DMS153 (cell line): ENCODE measurements at places on chromosomes 2 and 18.

GRCh38 chr18:10736984-10737383 lies 211.2 kb downstream of the NAPG start:
- no peak for DNase-seq

- no peak for DNase-seq
These were observed 4.2 kb upstream of the EN1 start for GRCh38 chr2:118851650-118852049.

DNA sequence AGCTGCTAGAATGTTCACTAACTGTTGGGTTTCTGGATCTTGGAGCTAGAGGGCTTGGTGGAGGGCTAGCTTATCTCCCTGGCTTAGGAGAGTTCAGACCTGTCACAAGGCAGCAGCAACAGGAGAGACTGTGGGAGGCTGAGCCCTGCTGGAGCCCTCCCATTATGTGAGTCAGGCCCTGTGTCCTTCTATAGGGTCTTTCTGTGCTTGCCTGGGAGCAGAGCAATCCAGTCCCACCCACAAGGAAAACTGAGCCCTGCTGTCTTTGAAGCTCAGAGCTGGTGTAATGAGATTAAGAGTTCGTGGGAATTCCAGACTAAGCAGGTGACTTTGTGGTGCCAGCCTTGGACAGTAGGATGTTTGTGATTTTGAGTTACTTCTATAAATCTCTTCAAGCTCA lies 249.0 kb downstream of the TTC32 start:
- DNase-seq: no peak

DNA sequence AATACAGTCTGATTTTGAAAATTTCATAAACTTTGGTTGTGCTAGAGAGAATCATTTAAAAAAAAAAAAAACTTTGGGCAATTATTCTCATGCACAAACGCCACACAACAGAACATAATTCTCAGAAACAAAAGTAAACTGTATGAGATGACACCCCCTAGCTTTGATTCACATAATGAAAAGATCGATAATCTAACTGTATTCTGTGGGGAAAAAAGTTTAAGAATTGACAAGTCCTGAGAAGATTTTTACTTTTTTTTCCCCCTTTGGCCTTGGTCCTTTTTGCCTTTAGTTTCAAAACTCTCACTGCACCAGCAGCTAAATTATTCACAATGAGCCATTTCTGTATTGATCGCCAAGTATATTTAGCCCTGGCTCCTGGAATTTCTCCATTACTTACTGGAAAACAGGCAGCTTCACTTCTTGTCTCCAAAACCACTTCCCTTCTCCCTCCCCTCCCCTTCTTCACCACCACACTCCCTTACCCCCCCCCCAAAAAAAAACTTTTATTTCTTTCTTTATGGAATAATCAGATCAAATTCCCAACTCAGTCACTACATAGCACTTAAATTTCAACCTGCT lies 2.0 kb downstream of the IKZF2 start:
- DNase-seq: no peak

DNA sequence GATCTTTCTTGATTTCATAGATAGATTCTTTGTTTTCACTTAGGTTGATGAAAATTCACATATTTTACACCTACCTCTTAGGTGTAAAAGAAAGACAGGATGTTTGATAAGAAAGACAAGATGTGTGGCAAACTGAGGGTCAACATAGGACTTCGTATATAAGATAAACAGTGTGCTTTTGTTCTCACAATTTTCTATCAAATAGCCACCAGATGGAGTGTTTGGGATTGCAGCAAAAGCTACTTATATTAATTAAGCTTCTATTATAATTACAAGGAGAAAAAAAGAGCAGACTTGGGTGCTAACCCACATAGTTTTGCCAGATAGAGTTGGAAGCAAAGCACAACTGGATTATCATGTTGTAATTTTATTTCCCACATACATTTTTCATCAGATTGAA lies 232.9 kb downstream of the CDH7 start:
- no peak for DNase-seq

GRCh38 chr2:220646424-220646823 lies 925.7 kb downstream of the EPHA4 start:
- no peak for DNase-seq

- no peak for DNase-seq
These were observed 45.7 kb upstream of the RALBP1 start for GRCh38 chr18:9429662-9429993.

DNA sequence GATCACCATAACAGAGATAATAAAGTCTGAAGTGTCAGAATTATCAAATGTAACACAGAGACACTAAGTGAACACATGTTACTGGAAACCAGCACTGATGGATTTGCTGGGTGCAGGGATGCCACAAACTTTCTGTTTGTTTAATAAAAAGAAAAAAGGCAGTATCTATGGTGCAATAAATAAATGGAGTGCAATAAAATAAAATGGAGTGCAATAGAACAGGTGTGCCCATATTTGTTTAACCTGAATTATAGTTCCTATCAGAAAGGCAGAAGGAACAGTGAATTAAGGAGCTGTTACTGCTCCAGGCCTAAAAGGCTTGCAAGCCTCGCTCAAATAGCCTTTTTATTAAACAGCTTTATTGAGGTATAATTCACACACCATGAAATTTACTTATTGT lies 81.0 kb upstream of the KIDINS220 start:
- peak; percentile 61 for DNase-seq

DNA sequence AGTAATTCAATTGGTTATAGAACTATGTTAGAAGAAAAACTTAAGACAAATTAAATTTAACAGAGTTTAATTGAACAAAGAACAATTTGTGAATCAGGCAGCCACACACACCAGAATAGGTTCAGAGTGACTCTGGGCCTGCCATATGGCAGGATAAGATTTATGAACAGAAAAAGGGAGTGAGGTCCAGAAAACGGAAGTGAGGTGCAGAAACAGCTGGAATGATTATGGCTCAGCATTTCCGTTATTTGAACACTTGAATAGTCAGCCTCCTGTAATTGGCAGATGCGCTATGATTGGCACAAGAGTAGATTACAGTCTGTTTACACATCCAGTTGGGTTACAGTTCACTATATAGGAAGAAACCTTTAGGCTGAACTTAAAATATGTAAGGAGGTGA lies 99.0 kb downstream of the MBD2 start:
- no peak for DNase-seq

- DNase-seq: no peak
These were observed 127.8 kb downstream of the TRIM43 start for GRCh38 chr2:95719473-95720060.

- no peak for DNase-seq
These were observed 500 bp downstream of the LOXHD1 start for GRCh38 chr18:46656326-46657114.

DNA sequence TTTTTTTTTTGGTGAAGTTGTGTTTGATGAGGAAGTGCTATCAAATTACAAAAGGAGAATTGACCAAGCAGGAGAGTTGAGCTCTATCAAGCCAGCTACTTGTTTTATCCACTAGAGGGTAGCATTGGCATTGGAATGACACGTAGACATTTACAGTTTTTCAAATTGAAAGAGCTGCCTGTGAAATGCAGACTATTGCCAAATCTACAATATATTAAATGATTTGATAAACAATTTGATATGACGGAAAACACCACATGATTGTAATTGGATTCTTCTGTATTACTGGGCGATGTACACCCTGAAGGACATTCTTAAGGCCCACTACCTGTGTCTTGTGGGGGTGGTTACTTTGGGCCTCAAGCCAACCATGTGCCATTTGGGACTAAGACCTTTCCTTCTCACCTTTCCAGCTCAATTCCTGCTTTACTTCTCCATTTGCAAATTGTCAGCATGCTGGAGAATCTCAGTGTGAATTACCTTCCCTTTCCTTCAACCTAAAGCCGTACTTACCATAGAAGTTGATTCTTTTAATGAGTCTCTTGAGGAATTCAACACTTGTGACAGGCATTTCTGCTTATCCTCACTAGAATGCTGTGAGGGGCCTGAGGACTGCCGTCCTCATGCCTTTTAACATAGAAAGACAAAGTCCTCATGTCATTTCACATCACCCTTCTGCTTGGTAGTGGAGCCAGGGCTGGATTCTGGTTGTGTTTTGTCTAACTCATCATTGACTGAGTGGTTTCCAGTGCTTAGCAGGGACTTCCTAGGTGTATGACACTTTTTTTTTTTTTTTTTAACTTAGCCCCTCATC lies 134.8 kb upstream of the THUMPD2 start:
- peak; percentile 68 for DNase-seq

GRCh38 chr2:67812682-67813081 lies 250.1 kb downstream of the C1D start:
- no peak for DNase-seq

GRCh38 chr2:96888072-96889011 lies 18.5 kb upstream of the SEMA4C start:
- peak; percentile 96 for DNase-seq

GRCh38 chr2:24530796-24531195 lies 39.7 kb downstream of the NCOA1 start:
- no peak for DNase-seq

DNA sequence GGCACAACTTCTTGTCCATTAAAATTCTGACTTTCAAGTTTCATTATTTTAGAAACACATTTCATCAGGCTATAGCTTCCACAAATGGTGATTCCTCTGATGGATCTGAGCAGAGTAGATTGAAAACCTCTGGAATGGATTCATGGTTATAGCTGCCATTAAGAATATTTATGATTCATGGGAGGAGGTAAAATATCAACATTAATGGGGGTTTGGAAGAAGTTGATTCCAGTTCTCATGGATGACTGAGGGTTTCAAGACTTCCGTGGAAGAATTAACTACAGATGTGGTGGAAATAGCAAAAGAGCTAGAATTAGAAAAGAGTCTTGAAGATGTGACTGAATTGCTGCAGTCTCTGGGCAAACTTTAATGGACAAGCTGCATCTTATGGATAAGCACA lies 797.4 kb downstream of the SUCLG1 start:
- DNase-seq: no peak

GRCh38 chr18:68148863-68149262 lies 566.0 kb downstream of the TMX3 start:
- peak; percentile 9 for DNase-seq

DNA sequence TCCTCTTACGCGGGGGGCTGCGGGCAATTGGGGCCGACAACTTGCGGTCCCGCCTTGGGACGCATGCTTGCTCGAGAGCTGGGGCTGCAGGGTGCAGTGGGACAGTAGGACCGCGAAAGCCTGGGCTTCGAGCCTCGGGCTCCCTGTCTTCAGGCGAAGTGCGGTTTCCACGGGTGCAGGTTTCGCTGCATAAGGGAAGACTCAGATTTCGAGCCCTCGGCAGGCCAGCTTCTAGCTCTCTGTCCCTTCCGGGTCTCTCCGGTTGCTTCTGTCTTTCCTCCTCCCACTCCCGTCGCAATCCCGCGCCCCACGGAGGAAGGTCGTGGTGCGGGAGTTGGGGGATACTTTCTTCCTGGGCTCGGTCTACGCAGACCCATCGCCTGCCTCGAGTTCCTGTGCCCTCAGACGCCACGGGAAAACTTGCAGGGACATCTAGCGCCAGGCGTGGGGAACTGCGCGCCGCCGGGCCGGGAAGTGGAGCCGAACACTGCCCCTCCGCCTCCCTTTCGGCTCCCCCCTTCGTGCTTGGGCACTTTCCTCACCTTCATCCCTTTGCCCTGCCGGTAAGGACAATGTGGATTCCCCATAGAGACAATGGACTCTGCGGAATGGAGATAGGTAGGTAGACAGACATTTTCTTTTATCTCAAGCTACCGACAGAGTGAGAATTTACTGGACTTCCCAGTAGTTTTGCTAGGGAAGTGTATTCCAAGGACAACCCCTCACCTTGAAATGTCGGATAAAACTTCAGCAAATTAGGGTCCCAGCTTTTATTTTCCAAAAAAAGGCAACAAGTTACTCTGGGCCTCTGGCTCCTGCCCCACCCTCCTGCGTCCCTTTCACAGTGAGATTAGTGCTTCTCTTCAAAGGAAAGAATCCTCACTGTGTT lies 4.2 kb upstream of the HOXD13 start:
- no peak for DNase-seq

DNA sequence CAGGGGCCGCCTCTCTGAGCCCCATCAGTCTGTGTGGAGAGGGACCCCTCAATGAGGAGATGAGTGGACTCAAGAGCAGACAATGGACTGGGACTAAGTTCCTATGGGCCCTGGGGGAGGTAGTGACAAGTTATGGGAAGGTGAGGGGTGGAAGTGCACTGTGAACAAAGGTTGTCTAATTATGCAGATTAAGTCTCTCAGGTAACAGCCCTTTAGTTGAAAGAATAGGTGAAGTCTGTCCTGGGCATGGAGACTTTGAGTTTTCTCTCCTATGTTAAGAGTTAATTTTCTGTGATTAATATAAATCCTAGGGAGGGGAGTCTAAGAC lies 243.8 kb downstream of the FAM210A start:
- DNase-seq: no peak

GRCh38 chr2:165017966-165018596 lies 62.8 kb upstream of the SLC38A11 start:
- no peak for DNase-seq

- peak; percentile 73 for DNase-seq
These were observed 331.8 kb upstream of the MYT1L start for GRCh38 chr2:2662847-2663356.

DNA sequence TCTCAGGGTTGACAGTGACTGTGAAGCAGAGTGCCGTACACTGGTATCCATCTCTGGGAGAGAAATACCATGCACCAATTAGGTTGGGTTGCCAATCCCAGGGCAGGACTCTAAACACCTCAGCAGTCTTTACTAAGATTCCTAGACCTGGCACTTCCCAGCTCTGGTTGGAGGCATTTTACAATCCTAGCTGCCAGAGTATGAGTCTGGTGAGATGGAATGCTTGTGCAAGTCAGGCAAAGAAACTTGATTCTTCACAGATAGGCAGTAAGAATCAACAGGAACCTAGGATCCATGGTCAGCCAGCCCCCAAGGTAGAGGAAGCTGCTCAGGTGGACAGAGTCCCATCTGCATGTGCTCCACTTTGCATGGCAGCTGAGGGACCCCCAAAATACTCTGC lies 6.0 kb upstream of the UGT1A5 start:
- no peak for DNase-seq

DNA sequence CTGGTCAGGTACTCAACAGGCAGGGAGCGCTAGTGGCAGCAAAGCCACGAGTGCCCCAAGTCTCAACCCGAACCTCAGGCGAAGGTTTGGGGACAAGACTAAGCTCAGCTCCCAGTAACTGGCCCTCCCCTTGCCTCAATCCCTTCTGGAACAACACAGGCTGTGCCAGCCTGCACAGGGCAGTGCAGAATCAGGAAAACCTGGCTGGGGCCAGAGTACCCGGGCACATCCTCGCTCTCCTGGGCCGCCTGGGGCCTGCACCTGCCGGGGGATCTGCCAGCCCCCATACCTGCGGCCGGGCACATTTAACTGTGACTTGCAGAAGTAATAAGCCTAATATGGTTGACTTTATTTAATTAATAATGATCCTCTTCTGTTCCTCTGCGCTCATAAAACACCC lies 60.6 kb downstream of the GBX2 start:
- no peak for DNase-seq

DNA sequence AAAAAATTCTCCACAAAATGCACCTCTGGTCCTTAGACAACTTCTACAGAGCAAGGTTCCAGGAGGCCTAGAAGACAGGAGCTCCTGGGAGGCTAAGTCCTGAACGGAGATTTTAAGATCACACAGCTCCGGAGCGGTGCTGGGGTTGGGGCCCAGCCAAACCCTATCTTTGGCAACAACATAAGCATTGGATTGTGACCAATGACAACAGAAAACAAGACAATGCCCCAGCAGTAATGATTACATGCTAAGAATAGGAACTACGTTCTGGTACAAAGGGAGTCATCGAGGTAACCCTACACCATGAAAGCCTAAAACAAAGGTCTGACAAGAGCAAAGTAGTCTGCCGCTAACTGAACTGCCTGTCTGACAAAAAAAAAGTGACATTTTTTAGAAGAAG lies 171.2 kb downstream of the CMPK2 start:
- no peak for DNase-seq
